Heart left ventricle (tissue), 16 donors: ENCODE measurements at places on chromosomes 4 and X. TPM values are rescaled to one million over a fixed set of nuclear protein-coding genes. Genes with fewer than 3 reads are reported as not detected.

The IQCM gene
- total RNA-seq, result not detected

The MEPE gene
- not detected for total RNA-seq

The CHST7 gene
- 22.5 TPM for total RNA-seq

The TMPRSS11E gene
- not detected for total RNA-seq

The STK32B gene
- total RNA-seq, result 0.14 TPM

The UGT2B17 gene
- not detected for total RNA-seq
